ENCODE measurements at places on chromosomes 3 and 15. TPM values are rescaled to one million over a fixed set of nuclear protein-coding genes. Genes with fewer than 3 reads are reported as not detected.
A peak's percentile ranks its signal among the peaks of the same experiment; 100 is the strongest.

GRCh38 chr3:56323986-56324420 is 144.3 kb downstream of the ERC2 start:
- H3K4me1 ChIP-seq = peaks cover 21% of the 10 kb centered on the region
- no peaks in the 10 kb centered on the region for H3K27me3 ChIP-seq
- no peaks in the 10 kb centered on the region for H3K36me3 ChIP-seq
- H3K4me3 ChIP-seq = no peak overlapping the region
- H3K27ac ChIP-seq = no peak overlapping the region
- no peak for DNase-seq

MANF gene
- total RNA-seq = 44.2 TPM

CCDC39 gene
- total RNA-seq = not detected

DNA sequence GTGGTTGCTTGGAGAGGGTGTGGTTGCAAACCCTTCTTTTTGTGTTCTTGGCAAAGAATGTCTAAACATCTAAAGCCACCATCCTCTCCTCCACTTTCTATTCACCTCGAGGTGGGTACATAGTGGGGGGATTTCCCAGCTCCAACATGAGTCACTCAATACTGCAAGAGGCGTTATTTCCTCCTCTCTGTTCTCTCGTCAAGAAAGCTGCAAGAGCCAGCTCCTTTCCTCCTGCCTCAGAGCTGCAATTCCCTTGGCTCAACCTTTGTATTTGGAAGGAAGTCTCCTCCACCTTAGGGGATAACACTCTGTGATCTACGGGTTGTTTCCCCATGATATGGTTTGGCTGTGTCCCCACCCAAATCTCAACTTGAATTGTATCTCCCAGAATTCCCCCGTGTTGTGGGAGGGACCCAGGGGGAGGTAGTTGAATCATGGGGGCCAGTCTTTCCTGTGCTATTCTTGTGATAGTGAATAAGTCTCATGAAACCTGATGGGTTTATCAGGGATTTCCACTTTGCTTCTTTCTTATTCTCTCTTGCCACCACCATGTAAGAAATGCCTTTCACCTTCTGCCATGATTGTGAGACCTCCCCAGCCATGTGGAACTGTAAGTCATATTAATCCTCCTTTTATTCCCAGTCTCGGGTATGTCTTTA is 138.4 kb downstream of the PLCL2 start:
- H3K4me3 ChIP-seq = no peak overlapping the region
- H3K36me3 ChIP-seq = no peaks in the 10 kb centered on the region
- no peaks in the 10 kb centered on the region for H3K27me3 ChIP-seq
- no peaks in the 10 kb centered on the region for H3K4me1 ChIP-seq

NUP210 gene
- 2.1 TPM for total RNA-seq

ZKSCAN7 gene
- total RNA-seq = 2.1 TPM

DNA sequence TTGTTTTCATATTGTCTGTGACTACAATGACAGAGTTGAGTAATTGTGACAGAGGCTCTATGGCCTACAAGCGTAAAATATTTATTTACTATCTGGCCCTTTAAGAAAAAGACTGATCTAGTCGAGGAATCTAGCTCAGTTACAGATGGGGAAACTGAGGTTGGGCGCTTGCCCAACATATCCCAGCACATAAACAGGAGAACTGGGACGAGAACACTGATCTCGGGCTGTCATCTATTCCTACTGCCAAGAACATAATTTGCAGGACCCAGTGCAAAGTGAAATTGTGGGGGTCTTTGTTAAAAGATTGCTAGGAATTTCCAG is 1.9 kb downstream of the FES start:
- H3K4me3 ChIP-seq = peak overlapping the region; percentile 82
- DNase-seq = no peak
- H3K4me1 ChIP-seq = peaks cover 62% of the 10 kb centered on the region
- peak overlapping the region; percentile 96 for H3K27ac ChIP-seq
- no peaks in the 10 kb centered on the region for H3K36me3 ChIP-seq
- no peaks in the 10 kb centered on the region for H3K27me3 ChIP-seq

ZNF609 gene
- total RNA-seq = 14.2 TPM

PRSS50 gene
- 0.37 TPM for total RNA-seq

- no peaks in the 10 kb centered on the region for H3K36me3 ChIP-seq
- no peak overlapping the region for H3K27ac ChIP-seq
- no peak for DNase-seq
These were observed 61.9 kb upstream of the SLC6A1 start for GRCh38 chr3:10930666-10931040.

DNA sequence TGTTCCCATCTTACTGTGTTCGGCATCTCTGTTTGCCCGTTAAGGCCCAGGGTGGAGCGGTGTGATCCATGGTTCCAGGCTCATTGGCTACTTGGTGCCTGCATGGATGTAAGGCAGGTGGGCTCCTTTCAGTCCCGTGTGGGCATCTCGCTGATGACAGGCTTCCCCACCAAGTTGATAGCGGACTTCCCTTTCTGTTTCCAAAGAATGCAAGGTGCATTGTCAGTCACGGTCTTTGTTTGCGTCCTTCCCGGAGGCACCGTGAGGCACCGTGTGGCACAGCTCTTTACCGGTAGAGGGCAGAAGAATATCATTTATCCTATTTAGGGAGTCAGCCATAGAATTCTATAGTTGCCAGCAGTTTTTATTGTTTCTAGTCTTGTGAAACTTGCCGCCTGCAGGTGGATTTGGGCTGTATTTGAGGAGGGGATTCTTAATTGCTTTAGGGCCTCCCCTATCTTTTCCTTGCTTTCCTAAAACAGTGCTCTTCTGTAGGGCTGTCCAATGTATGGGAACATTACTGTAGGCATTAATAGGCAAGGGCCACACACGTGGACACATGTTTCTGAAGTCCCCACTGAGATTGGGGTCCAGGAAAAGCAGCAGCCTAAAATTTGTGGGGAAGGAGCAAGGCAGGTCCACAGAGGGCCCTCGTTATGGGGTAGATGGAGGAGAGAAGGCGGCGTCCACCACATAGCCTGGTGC is 244.1 kb downstream of the SLCO3A1 start:
- peaks cover 27% of the 10 kb centered on the region for H3K36me3 ChIP-seq
- H3K4me1 ChIP-seq = peaks cover 5% of the 10 kb centered on the region
- DNase-seq = peak; percentile 21
- no peaks in the 10 kb centered on the region for H3K27me3 ChIP-seq
- no peak overlapping the region for H3K4me3 ChIP-seq

DNA sequence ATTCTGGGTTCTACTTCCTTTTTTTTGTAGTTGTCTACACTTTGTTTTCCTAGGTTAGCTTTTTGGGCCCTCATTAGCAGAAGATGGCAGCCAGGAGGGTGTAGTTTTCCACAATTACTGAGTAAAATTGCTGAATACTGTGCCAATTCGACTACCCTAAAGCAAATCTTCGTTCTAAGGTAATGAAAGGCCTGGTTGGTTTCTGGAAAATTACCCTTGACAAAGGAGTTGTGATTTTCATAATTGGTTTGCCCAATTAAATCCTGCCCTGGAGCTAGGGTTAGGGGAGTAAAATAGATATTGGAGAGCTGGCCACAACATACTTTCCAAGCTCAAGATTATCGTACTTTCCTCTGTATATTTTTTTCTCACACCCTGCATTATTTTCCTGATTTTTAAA is 293.0 kb downstream of the OXSM start:
- H3K4me1 ChIP-seq = peaks cover 10% of the 10 kb centered on the region
- no peak overlapping the region for H3K4me3 ChIP-seq
- no peaks in the 10 kb centered on the region for H3K36me3 ChIP-seq
- DNase-seq = no peak

GRCh38 chr3:186976837-186977750 is 46.8 kb downstream of the ST6GAL1 start:
- H3K4me3 ChIP-seq = no peak overlapping the region
- peaks cover 65% of the 10 kb centered on the region for H3K4me1 ChIP-seq
- H3K36me3 ChIP-seq = no peaks in the 10 kb centered on the region
- no peaks in the 10 kb centered on the region for H3K27me3 ChIP-seq
- peak; percentile 79 for DNase-seq

DNA sequence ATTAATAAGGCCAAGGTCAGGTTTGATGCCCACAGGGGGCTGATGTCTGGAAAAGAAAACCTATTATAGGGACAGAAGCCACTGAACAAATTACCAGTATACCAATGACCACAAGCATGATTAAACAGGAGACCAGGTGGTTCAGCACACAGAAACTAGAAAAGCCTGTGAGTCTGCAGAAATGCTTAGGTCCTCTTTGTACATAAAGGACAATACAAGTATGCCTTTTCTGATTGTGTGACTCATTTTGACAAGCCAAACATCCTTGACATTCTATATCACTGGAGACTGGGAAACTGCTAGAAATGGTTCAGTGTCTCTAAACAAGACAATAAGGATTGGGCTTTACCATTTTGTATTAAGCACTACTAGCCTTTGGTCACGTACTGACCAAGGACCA is 113.2 kb upstream of the MYO5C start:
- no peak overlapping the region for H3K27ac ChIP-seq
- H3K27me3 ChIP-seq = no peaks in the 10 kb centered on the region
- peaks cover 16% of the 10 kb centered on the region for H3K36me3 ChIP-seq

DNA sequence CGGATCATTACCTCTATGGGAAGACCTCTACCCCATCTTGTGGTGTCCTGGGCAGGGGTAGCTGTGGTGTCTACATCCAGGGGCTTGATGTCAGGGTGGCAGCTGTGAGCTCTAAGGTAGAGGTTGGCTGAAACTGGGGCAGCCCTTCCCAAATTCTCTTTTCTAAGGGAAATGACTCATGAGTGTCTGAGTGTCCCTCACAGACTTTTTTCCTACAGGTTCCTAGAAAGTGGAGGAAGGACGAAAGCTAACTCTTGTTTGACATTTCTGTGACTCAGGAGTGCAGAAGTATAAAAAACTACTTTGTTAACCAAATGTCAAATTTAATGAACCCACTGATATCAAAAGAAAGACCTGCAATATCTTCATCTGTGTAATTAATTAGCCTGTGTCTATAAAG is 481.5 kb downstream of the PDCD6IP start:
- DNase-seq = no peak
- no peaks in the 10 kb centered on the region for H3K4me1 ChIP-seq
- no peaks in the 10 kb centered on the region for H3K27me3 ChIP-seq
- no peaks in the 10 kb centered on the region for H3K36me3 ChIP-seq

DNA sequence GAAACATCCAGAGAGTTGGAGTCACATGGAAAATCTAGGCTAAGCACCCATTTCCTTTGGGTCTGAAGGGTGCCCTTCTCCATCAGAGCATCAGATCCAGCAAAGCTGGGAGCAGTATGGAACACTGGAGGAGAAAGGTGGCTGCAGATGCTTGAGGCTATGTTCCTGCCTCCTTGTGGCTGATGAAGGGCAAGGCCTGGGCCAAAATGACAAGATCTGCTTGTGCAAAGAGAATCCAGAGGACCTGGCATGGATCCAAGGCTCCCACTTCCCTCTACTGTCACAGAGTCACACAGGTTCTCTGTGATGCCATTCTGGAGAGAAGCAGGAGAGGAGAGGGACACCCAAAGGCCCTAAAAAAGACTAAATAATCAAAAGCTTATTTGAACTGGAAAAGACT is 9.2 kb upstream of the ATP8B4 start:
- H3K27ac ChIP-seq = no peak overlapping the region
- no peaks in the 10 kb centered on the region for H3K4me1 ChIP-seq
- no peaks in the 10 kb centered on the region for H3K36me3 ChIP-seq

TRH gene
- not detected for total RNA-seq

VIPR1 gene
- 7.3 TPM for total RNA-seq

DNA sequence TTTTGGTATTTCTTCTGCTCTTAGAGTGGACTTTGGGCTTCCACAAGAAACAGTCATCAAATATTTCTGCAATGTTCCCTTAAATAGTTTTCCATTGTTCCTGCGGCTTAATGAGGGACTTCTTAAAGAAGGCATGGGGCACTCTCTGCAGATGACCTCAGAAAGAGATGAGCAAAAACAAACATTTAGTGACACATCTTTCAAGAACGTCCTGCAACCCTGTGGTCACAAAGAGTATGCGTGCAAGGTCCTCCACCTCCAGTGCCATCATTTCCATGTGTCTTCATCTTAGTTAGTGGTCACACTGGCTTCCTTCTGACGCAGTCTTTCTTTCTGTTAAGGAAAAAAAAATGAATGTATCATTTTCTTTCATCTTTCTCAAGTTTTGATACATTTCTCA is 56.2 kb downstream of the GREM1 start:
- H3K27ac ChIP-seq = no peak overlapping the region
- no peaks in the 10 kb centered on the region for H3K36me3 ChIP-seq
- no peaks in the 10 kb centered on the region for H3K27me3 ChIP-seq
- no peak overlapping the region for H3K4me3 ChIP-seq

MNS1 gene
- total RNA-seq = 1.6 TPM

DNA sequence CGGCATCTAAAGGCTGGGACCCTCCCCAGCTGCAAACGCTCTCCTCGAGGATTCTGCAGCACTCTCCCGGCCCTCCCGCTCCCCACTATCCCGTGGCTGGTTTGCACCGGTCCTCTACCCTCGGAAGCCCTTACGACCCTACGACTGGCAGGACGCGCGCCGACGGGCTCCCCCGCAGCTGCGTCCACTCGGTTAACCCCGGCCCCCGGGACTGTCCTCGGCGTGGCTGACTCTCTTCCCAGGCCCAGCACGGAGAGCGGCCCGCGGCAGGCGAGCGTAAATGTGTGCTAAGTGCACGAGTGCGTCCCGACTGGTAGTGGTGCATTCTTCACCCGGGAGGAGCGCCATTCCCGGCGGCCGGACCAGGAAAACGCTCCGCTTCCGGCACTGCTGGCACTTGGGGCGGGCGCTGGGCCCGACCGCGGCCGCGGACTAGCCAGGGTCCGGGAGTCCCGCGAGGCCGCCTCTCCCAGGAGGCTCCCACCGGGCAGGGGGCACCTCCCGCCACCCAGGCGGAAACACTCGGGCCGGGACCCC is 508 bp downstream of the GORASP1 start:
- H3K36me3 ChIP-seq = no peaks in the 10 kb centered on the region
- H3K27me3 ChIP-seq = no peaks in the 10 kb centered on the region
- peak; percentile 68 for DNase-seq
- H3K27ac ChIP-seq = peak overlapping the region; percentile 99

- H3K4me1 ChIP-seq = peaks cover 4% of the 10 kb centered on the region
- H3K27ac ChIP-seq = no peak overlapping the region
- no peaks in the 10 kb centered on the region for H3K36me3 ChIP-seq
- H3K4me3 ChIP-seq = no peak overlapping the region
- H3K27me3 ChIP-seq = no peaks in the 10 kb centered on the region
These were observed 27.1 kb upstream of the LAMP3 start for GRCh38 chr3:183189641-183190040.
